ENCODE measurements at places on chromosomes 1 and 21.
A peak's percentile ranks its signal among the peaks of the same experiment; 100 is the strongest.

DNA sequence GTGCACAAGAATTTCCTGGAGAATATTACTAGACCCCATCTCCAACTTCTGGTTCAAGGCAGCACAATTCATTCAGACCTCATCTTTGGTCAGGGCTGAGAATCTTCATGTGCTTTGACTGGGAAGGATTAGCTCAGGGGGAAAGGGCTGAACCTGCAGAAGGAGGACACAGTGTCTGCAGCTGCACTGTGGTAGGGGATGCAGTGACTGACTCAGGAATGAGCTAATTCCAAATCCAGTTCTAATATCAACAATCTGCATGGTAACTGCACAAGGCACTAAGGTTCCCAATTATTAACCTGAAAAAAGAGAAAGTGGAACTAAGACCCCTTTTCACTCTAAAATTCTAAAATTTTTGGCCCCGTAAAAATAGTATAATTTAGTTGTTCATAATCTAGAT is 31.6 kb downstream of the TTLL7 start:
- H3K4me3 ChIP-seq, result no peak overlapping the region
- no peaks in the 10 kb centered on the region for H3K27me3 ChIP-seq

- no peaks in the 10 kb centered on the region for H3K27me3 ChIP-seq
- peaks cover 21% of the 10 kb centered on the region for H3K4me1 ChIP-seq
- peaks cover 13% of the 10 kb centered on the region for H3K36me3 ChIP-seq
- DNase-seq, result peak; percentile 91
- H3K27ac ChIP-seq, result peak within 1 kb of the TSS; percentile 94
- H3K4me3 ChIP-seq, result peak within 1 kb of the TSS; percentile 87
Measured at GRCh38 chr1:37514350-37515184, at the start of gene MEAF6. Gene MEAF6, minus strand, starts transcription at chr1:37514766. Its CDS starts 20 bp downstream, at chr1:37514746.

DNA sequence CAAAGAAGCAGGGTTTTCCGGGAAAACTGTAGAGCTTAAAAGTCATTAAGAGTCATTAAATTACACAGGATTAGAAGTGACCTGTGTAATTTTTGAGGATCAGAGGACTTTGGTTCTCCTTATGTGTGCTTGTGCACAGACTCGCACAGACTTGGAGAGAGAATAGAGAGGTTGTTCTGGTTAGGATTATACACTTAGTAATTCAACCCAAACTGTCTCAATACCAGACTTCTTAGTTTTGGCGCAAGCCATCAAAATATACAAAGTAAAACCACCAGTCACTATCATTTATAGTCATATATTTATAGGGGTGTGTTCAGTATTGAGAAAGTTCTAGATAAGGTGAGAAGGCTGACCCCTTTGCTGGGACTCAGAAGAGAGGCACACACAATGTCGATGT is 112.3 kb downstream of the HLX start:
- H3K27me3 ChIP-seq, result no peaks in the 10 kb centered on the region
- H3K4me1 ChIP-seq, result no peaks in the 10 kb centered on the region
- H3K4me3 ChIP-seq, result no peak overlapping the region
- no peak for DNase-seq
- H3K36me3 ChIP-seq, result no peaks in the 10 kb centered on the region

- peaks cover 37% of the 10 kb centered on the region for H3K27me3 ChIP-seq
- H3K27ac ChIP-seq, result no peak overlapping the region
- no peak for DNase-seq
- H3K4me3 ChIP-seq, result no peak overlapping the region
- no peaks in the 10 kb centered on the region for H3K36me3 ChIP-seq
Measured at GRCh38 chr1:30087465-30087864, 635.9 kb downstream of the MATN1 start.

GRCh38 chr1:91171898-91172297 is 150.1 kb upstream of the ZNF644 start:
- no peaks in the 10 kb centered on the region for H3K36me3 ChIP-seq
- no peaks in the 10 kb centered on the region for H3K4me1 ChIP-seq
- H3K27me3 ChIP-seq, result peaks cover 34% of the 10 kb centered on the region

DNA sequence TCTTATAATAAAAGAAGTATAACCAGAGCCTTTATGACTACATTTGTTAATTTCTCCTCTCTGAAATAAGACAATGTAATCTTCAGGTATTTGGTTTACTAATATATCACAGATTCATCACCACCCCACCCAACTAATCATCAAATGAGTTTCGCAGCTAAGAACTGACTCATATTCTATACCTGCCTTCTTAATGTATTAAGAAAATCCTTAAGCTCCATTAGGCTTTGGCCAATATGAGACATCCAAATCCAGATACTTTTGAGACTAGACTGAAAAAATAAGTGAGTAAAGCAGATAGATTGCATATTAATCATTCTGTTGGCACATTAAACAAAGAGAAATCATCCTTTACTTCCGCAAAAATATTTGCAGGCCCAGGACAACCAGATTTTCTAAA is 18.7 kb upstream of the FMO2 start:
- H3K36me3 ChIP-seq, result no peaks in the 10 kb centered on the region
- H3K4me1 ChIP-seq, result no peaks in the 10 kb centered on the region
- no peak for DNase-seq
- no peak overlapping the region for H3K27ac ChIP-seq

- H3K4me3 ChIP-seq, result no peak overlapping the region
- H3K27me3 ChIP-seq, result no peaks in the 10 kb centered on the region
- no peak overlapping the region for H3K27ac ChIP-seq
- H3K36me3 ChIP-seq, result no peaks in the 10 kb centered on the region
Measured at GRCh38 chr1:248730507-248731335, 24.8 kb downstream of the LYPD8 start.

- H3K4me1 ChIP-seq, result peaks cover 20% of the 10 kb centered on the region
- H3K36me3 ChIP-seq, result peaks cover 17% of the 10 kb centered on the region
- H3K4me3 ChIP-seq, result peak overlapping the region; percentile 65
Measured at GRCh38 chr1:53890522-53890941, 935 bp upstream of the YIPF1 start.

- H3K4me3 ChIP-seq, result no peak overlapping the region
- no peaks in the 10 kb centered on the region for H3K36me3 ChIP-seq
- no peak overlapping the region for H3K27ac ChIP-seq
- no peak for DNase-seq
- no peaks in the 10 kb centered on the region for H3K4me1 ChIP-seq
Measured at GRCh38 chr1:104630567-104631149, 881.0 kb downstream of the AMY1C start.

GRCh38 chr21:18553786-18554185 is 150.2 kb upstream of the TMPRSS15 start:
- H3K4me3 ChIP-seq, result no peak overlapping the region
- no peak for DNase-seq
- H3K27me3 ChIP-seq, result no peaks in the 10 kb centered on the region
- H3K36me3 ChIP-seq, result no peaks in the 10 kb centered on the region

DNA sequence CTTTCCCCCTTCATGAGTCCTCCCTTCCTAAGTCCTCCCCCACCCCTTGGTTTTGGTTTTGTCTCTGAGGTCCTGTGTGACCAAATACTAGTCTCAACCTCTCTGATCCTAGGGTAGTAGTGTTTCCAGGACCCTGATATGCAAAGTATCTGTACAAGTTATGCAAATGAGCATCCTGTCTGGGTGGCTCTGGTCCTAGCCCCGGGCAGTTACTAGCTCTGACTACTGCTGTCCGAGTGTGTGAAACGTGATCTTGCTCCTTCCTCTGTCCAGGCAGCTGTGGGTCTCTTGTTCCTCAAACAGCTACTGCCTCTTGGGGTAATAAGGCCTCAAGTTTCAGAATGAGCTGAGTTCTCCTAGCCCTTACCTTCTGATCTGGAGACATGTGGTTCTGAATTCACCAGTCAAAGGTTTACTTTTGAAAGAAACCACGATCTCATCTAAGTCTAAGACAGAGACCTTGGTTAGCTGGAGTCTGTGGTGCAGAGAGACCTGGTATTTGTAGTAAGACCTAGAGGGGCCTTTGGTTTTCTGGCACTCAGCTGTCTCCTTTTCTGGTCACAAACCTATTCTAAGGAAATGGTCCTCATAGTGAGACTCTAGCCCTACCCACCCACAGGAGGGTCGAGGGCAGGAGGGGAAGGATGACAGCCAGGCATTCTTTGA is 31.0 kb upstream of the IL19 start:
- no peaks in the 10 kb centered on the region for H3K27me3 ChIP-seq
- no peak overlapping the region for H3K4me3 ChIP-seq
- H3K4me1 ChIP-seq, result peaks cover 2% of the 10 kb centered on the region
- DNase-seq, result no peak
- H3K36me3 ChIP-seq, result peaks cover 13% of the 10 kb centered on the region
- H3K27ac ChIP-seq, result no peak overlapping the region

- no peak overlapping the region for H3K27ac ChIP-seq
- no peak overlapping the region for H3K4me3 ChIP-seq
- DNase-seq, result no peak
- H3K36me3 ChIP-seq, result no peaks in the 10 kb centered on the region
- H3K4me1 ChIP-seq, result no peaks in the 10 kb centered on the region
Measured at GRCh38 chr21:27149034-27149433, 182.1 kb upstream of the ADAMTS5 start.

DNA sequence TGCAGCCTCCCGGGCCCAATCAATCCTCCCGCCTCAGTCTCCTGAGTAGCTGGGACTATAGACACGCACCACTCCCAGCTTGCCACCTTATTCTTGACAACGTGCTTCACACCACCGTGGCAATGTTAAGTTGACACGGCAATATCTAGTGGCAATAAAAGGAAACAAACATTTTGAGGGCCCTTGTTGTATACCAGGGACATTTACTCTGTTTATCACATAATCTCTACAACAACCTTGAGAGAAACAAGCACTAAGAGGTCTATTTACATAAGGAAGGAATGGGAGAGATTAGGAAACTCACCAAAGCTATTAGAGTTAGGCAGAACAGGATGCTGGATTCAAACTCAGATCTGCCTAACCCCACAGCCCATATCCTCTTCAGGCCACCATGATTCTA is 3.1 kb downstream of the KLHDC8A start:
- H3K4me3 ChIP-seq, result no peak overlapping the region
- H3K27ac ChIP-seq, result no peak overlapping the region
- H3K4me1 ChIP-seq, result peaks cover 11% of the 10 kb centered on the region
- DNase-seq, result no peak
- no peaks in the 10 kb centered on the region for H3K36me3 ChIP-seq
- peaks cover 17% of the 10 kb centered on the region for H3K27me3 ChIP-seq

GRCh38 chr1:234743791-234744611 is 134.0 kb upstream of the IRF2BP2 start:
- no peaks in the 10 kb centered on the region for H3K27me3 ChIP-seq
- H3K4me3 ChIP-seq, result no peak overlapping the region
- H3K4me1 ChIP-seq, result peaks cover 15% of the 10 kb centered on the region
- peak overlapping the region; percentile 27 for H3K27ac ChIP-seq
- DNase-seq, result no peak
- no peaks in the 10 kb centered on the region for H3K36me3 ChIP-seq

- no peaks in the 10 kb centered on the region for H3K4me1 ChIP-seq
- no peak overlapping the region for H3K4me3 ChIP-seq
- no peaks in the 10 kb centered on the region for H3K27me3 ChIP-seq
- H3K27ac ChIP-seq, result no peak overlapping the region
- no peak for DNase-seq
Measured at GRCh38 chr1:52976183-52977035, 49.3 kb downstream of the SCP2 start.

- H3K27me3 ChIP-seq, result peaks cover 22% of the 10 kb centered on the region
- no peaks in the 10 kb centered on the region for H3K36me3 ChIP-seq
- H3K4me3 ChIP-seq, result no peak overlapping the region
Measured at GRCh38 chr1:40313329-40313957, 3.6 kb downstream of the COL9A2 start.

- DNase-seq, result no peak
- no peaks in the 10 kb centered on the region for H3K36me3 ChIP-seq
- no peak overlapping the region for H3K27ac ChIP-seq
- no peaks in the 10 kb centered on the region for H3K4me1 ChIP-seq
- H3K4me3 ChIP-seq, result no peak overlapping the region
Measured at GRCh38 chr1:156347331-156347730, 9.0 kb downstream of the TSACC start.

- peak overlapping the region; percentile 80 for H3K27ac ChIP-seq
- DNase-seq, result no peak
- H3K4me1 ChIP-seq, result peaks cover 24% of the 10 kb centered on the region
- no peaks in the 10 kb centered on the region for H3K36me3 ChIP-seq
- no peaks in the 10 kb centered on the region for H3K27me3 ChIP-seq
Measured at GRCh38 chr21:42097860-42098454, 26.8 kb downstream of the UMODL1 start.

DNA sequence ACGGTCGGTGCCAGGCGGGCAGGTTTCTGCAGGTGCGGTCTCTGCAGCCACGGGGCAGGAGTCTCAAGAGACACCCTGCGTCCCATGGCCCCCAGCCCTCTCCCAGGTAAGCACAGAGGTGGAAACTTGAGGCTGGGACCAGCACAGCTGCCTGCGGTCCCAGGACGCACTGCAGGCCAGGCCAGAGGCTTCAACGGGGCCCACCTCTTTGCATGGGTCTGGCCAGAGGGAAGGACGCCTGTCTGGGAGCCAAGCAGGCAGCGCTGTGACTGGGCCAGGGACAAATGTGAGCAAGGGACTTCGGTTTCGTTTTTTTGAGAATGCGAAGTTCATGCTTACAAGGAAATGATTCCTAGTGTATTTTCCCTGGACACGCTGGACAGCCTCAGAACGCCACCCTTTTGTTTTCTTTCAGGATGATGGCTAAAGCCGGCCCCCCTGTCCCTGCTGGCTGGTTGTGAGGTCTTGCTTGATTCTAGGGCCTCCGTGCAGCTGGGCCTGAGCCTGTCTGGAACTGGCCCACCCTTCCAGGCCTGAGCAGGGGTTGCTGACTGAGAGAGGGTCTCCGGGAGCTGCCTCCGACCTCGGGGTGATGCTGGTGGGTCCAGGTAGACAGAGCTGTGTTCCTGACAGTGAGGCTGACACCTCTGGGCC is 38.3 kb downstream of the MORN1 start:
- no peak for DNase-seq
- no peaks in the 10 kb centered on the region for H3K27me3 ChIP-seq
- no peak overlapping the region for H3K27ac ChIP-seq

DNA sequence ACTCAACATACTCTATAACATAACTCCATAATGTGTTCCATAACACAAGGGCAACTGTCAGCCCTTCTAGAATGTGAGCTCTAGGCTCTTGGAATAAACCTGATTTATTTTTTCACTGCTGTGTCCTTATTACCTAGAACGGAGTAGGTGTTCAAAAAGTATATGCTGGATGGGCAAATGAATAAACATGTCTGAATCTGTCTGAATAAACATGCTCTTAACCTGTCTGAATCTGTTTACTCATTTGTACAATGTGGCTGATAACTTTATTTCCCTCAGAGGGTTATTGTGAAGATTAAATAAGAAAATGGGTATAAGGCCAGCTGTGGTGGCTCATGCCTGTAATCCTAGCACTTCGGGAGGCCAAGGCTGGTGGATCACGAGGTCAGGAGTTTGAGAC is 42.3 kb downstream of the AZIN2 start:
- peaks cover 33% of the 10 kb centered on the region for H3K4me1 ChIP-seq
- no peak overlapping the region for H3K4me3 ChIP-seq
- H3K36me3 ChIP-seq, result no peaks in the 10 kb centered on the region
- H3K27me3 ChIP-seq, result no peaks in the 10 kb centered on the region

DNA sequence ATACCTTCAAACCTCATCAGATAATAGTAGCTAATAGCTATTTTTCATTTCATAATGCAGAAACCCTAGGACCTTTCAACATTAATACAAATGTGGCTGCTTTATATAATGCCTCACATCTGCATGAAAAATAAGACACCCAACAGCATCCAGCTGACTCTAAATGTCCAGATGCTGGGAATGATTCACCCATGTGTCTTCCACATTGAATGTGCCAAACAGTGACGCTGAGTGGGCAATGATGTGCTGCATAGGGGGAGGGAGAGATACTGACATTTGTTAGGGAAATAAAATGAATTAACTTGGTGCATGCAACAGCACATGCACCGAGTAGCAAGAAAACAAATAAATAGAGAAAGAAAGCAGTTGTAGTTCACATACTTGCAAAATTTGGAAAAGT is 199.3 kb downstream of the DSCAM start:
- no peak for DNase-seq
- no peaks in the 10 kb centered on the region for H3K4me1 ChIP-seq
- no peaks in the 10 kb centered on the region for H3K27me3 ChIP-seq
- no peak overlapping the region for H3K27ac ChIP-seq
